Stimulated activated CD4-positive, alpha-beta T cell treated with anti-CD3 and anti-CD28 coated beads, Interleukin-12 subunit alpha, Interleukin-12 subunit beta, amount 100 ng/mL, for 24 hours (primary cell): ENCODE measurements at places on chromosomes 7 and 10.

DNA sequence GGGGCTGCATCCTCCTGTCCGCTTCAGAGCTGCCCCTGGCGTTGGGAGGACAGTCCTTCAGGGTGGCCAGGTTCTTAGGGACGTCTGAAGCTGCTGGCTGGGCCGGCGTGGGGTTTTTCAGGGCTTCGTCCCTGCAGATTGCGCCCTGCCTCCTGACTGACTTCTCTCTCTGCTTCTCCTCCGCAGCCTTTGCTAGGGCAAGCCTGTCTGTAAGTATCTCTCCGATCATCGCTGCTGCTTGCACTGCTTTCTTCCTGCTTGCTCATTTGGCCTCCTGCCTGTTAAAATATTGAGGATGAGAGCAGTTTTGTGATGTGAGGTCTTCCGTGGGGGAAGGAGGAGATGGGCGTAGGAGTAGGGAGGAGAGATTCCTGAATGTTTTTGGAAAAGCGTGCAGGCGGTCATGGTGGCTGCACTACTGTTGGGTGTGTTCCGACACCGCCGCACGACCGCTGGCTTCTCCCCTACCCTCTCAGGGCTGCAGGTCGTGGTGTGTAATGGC, 25.3 kb downstream of the PFKFB3 start:
- no peak for DNase-seq

- DNase-seq, result no peak
These were observed 8.0 kb upstream of the MBL2 start for GRCh38 chr10:52780391-52781155.

- no peak for DNase-seq
These were observed 9.1 kb downstream of the TRPV6 start for GRCh38 chr7:142876236-142876960.

- DNase-seq, result no peak
These were observed 166.2 kb downstream of the CPEB3 start for GRCh38 chr10:92124616-92125143.

DNA sequence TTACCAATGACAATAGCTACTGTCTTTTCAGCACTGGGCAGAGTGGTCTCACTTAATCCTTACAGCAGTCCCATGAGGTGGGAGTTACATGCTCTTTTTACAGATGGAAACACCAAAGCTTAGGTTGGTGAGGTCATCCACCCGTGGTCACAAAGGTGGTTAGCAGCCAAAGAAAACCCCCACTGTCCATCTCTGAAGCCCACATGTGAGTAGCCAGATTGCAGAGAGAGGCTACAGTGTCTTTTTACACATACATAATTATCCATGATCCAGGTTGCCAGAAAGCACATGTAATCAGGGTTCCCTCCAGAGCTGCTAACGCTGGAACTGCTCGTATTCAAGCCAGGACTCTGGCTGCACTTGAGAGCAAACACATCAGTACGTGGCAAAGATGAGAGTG, 24.6 kb upstream of the ANKRD2 start:
- DNase-seq, result no peak

GRCh38 chr7:100118388-100119071, 628 bp downstream of the TAF6 start:
- no peak for DNase-seq

DNA sequence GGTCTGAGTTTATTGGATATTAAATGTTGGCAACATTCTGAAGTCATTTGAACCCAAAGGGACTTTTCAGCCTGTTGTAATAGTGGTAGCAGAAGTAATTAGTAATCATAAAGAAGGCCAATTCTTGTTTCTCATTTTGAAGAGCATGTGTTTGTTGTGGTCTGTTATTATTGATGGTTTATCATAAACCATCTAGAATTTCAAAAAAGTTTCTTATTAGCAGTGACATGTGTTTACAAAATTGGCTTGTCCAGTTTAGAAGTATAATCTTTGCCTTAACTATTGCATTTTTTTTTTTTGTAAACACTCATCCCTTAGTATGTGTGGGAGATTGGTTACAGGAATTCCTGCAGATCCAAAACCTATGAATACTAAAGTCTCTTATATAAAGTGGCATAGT, 177.8 kb downstream of the BBS9 start:
- DNase-seq, result no peak

GRCh38 chr10:121106611-121107010, 255.4 kb downstream of the WDR11 start:
- DNase-seq, result no peak

DNA sequence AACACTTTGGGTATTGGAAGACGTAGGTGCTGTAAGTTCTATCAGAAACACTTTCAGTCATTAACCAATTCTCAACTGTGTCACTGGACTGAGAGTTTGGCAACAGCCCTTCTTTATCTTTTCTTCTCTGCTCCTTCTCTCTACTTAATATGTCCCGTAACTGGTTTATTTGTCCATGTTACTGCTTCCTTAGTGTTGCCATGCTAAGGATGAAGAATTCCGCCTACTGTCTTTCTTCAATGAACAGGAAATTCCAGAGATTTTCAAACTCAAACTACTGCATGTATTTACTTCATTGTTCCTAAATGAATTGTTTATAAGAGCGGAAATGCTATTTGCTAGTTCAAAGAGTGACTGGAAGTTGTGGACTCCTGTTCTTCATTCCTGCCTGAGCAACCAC, 143.7 kb downstream of the TAX1BP1 start:
- DNase-seq, result no peak

DNA sequence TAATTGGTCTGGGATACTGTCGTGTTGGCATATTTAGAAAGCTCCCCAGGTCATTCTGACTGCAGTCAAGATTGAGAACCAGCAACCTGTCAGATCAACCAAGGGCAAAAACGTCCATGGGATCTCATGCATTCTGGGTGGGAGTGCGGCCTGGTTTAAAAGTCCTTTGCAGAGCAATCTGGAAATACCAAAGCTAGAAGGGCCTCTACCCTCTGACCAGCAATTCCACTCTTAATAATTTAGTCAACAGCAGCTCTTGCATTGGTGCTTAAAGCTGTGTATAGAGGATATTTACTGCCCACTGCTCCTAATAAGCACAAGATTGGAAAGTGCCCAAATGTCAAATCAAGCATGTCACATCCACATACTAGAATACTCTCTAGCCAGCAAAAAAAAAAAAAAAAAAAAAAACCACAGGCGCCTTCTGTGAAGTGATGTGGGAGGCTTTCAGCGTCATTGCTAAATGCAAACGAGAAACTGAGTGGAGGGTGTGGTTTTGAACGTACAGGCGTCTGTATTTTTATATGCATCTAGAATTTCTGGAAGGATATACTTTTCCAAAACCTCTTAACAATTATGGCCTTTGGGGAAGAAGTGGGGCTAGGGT, 44.8 kb upstream of the HSPA12A start:
- no peak for DNase-seq

GRCh38 chr7:98460902-98461301, 60.0 kb upstream of the BAIAP2L1 start:
- no peak for DNase-seq

- DNase-seq, result no peak
These were observed 131.3 kb downstream of the SH3PXD2A start for GRCh38 chr10:103724074-103724473.

DNA sequence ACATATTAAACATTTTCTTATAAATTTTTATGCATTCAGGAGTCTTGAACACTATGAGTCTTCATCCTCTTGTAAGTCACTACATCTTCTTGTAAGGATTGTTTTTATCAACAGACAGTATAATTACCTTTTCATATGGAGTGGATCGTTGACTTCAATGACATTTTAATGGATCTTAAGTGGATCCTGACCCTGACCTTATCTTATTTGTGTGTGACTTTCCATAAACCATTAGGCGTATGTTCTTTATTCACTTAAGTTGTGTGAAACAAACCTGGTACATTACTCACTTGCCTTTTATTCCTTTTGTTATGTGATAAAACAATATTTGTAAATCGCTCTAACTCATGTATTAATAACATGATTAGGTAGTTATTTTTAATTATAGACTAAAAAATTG, 18.5 kb upstream of the SEMA3C start:
- no peak for DNase-seq

GRCh38 chr10:44967616-44968015, 8.0 kb downstream of the RASSF4 start:
- DNase-seq, result no peak

GRCh38 chr7:101896316-101896715, 78.9 kb downstream of the CUX1 start:
- DNase-seq, result no peak

DNA sequence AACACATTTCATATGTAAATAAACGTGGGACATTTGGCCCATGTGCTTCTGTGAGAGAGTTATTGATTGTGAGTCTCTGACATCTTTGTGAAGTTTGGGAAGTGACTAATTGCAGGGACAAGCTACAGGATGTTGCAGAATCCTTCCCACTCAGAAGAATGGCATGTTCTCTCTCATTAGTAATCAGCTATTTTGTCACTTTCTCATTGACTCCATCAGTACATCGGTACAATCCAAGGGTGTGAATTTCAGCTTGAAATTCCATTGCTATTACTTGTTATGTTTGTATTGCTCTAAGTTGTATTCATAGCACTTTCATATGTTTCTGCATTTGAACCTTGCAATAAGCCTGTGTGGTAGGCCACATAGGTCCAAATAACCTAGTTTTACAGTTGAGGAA, 100.0 kb upstream of the KCNMA1 start:
- no peak for DNase-seq

DNA sequence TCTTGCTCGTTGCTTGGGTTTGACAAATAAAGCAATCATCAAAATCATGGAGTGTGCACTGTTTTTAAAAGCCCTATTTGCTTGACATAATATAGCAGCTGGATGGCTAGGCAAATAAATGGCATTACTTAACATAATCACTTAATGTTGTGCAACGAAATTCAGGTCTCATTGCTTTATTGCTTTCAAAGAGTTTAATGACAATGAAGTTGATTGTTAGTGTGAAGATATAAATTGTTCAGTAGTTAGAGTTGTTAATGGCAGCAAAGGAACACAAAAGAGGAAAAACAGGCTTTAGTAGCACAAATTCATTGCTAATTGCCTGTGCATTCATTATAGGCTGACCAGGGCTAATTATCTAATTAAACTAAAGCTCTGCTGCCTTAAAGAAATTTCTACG, 7.6 kb upstream of the ADO start:
- DNase-seq, result no peak

- DNase-seq, result no peak
These were observed 108.9 kb upstream of the PLXDC2 start for GRCh38 chr10:19707376-19707775.

DNA sequence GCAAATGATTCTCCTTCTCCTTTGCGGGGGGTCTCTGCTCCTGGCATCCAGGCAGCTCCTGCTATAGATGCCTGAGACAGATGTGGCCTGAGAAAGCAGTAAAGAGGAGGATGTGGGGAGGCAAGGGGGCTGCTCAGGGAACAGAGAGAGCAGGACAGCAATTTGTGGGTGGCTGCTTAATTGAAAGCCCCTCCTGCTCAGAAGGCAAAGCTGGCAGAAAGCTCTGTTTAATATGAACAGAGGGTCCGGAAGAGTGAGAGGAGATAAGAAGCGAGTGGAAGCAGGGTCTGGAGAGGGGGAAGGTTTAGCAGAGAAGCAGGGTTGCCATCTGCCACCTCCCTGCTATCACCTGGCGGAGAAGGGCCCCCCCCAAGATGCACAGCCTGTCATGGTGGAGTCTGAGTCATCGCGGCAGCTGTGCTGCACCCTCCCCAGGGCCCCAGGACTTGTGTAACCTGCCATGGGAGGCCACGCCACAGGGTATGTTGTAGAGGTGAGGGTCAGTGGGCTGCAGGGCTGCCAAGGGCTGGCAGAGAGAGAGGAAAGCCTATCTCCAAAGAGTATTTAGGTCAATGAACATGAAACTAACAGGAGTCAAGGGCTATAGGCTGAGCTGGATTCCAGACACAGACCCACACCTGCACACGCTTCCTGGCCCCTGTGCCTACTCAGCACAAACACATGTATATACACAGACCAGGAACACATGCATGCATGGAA, 1109.8 kb upstream of the AUTS2 start:
- no peak for DNase-seq

DNA sequence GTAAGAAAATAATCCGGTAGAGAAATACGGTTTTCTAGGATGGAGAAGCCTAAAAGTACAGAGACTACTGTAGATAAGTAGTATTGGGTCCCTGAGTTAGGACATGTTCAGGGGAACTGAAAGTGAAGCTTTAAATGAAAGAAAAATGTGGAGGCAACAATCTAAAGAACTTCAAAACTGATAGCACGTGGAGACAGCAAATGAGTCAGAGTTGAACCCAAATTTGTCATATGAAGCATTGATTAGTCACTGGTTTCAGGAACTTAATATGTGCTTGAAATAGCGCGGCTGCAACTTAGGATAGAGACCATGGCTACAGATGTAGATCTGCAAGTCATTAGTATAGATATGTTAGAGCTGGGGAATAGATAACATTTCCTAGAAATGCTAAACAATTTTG, 1138.6 kb upstream of the SORCS1 start:
- DNase-seq, result no peak

GRCh38 chr10:86057708-86058107, 308.9 kb downstream of the GRID1 start:
- no peak for DNase-seq

DNA sequence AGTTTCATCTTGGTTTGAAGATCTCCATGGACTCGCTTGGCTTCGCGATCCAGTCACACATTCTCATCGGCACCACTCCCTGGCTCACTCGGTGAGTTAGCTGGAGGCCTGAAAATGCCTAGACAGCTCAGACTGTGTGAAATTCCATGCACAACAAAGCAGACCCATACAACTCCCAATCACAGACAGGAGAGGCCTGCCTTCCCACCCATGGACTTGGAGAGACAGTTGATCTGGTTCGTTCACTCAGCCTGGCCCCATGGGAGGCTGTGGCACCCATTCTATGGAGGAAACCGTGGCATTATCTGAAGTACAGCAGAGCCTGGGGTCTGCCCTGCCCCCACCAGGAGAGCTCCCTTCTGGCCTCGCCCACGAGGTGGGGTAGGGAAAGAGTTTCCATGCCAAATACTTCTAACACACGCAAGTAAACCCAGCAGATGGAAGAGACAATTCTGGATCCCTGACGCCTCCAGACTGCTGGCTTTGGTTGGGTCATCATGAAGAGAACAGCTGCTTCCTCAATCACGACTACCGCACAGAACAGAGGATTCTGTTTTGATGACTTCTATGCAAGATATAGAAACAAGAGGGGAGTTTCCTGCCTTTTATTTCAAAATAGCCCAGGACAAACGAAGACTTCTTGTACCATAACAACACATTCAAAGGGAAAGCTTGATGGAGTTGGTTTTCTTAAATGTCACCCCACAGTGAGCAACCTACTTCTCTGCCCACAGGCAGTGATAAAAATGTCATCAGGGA, 15.9 kb downstream of the FAM53B start:
- no peak for DNase-seq
